ENCODE measurements at places on chromosomes 2 and 18.

- no peak for DNase-seq
Observed at GRCh38 chr2:33409417-33409955, 67.0 kb upstream of the RASGRP3 start.

- no peak for DNase-seq
Observed at GRCh38 chr2:163580757-163581156, 155.1 kb downstream of the FIGN start.

DNA sequence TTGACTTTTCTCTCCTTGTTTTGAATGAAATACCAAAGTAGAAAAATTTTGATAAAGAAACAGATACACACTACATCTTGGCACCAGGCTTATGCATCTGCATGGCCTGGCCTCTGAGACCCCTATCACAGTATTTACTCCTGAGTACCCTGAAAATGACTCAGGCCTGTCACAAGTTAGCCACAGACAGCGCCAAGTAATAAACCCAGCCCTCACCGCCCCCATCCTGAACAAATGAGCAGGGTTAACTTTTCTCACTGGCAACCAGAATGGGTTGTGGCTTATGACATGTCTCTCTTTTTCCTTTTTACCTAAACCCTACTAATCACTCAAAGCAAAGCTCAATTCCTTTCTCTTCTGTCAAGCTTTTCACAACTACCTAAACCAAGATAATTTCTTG lies 35.3 kb downstream of the SPRED2 start:
- no peak for DNase-seq

DNA sequence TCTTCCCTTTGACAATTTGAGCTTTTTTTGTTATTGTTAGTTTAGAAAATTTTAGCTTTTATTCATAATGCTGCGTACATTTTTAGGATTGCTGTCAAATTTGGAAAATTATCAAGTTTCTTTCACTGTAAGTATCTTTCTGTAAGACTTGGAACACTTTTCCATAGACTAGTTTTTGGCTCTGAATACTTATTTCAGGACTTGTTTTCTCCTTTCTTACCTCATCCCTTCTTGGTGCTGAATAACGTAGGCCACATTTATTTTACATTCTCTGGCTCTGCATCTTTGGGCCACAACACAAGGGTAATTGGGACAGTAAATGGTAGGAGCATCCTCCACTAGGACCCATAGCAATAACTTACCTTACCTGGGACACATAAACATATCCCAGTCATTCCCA lies 85.1 kb downstream of the CCDC85A start:
- no peak for DNase-seq

- DNase-seq: no peak
Observed at GRCh38 chr2:54866179-54866578, 142.7 kb downstream of the EML6 start.

Measured in NCI-H187 treated with DMSO at 0.1 percent for 48 hours (cell line).